ENCODE measurements at places on chromosomes 1 and 21.

- DNase-seq, result no peak
These were observed 66.7 kb downstream of the TEX35 start for GRCh38 chr1:178579562-178579961.

DNA sequence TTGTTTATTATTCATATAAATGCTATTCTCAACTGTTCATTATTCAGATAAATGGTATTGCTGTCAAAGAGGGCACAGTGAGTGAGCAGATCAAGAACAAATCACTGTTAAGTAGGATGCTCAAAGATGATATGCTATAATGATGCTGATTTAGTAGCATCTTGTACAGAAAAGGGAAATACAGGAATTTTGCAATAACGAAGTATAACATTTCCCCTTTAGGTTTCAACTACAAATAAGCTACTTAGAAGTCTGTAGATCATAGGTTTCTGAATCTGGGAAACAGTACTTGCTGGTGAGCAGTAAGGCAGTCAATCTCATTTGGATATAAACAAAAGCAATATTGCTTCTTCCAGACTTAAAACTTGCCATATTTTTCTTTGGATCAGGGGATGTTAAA lies 27.3 kb upstream of the RCOR3 start:
- DNase-seq, result no peak

- DNase-seq, result no peak
These were observed 21.4 kb downstream of the WNT4 start for GRCh38 chr1:22121421-22121911.

DNA sequence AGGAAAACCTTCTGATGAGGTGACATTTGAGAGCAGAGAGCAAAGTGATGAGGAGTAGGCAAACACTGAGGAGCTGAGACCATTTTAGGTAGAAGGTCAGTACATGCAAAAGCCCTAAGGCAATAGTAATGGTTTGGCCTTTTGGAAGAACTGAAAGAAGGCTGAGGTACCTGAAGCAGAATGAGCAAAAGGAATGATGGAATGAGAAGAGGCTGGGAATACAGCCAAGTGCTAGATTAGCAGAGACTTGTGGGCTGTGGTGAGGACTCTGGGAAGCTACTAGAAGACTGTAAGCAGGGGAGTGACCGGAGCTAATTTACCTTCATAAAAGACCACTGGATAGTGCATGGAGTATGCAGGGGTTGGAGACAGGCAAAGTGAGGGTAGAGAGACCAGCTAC lies 77.9 kb downstream of the GFI1 start:
- DNase-seq, result no peak

DNA sequence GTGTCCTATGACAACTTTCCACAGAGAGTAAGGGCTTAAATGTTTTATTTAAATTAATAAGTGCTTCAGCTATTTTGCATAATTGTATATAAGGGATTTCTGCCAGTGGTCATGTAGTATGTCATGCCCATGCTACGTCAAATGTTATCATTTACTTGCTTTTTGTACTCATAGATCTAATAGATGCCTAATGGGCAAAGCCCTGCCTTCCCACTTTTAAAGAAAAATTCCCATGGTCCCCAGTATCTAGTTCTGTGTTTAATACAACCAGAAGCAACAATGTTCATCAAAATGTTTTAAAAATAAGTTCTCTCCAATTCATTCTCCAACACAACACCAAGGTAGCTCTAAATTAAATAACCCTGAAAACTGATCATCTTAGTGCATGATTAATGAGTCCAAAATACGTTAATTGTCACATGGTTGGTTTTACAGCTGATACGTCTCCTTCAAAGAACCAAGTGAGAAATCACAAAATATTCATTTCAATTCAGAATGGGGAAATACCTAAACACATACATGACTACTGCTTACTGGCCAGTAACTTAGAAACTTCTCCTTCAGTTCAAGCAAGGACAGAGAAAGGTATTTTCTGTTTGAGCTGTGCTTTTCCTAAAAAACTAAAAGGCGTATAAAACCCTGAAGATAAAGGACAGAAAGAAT lies 49.1 kb upstream of the SDC3 start:
- DNase-seq, result no peak

DNA sequence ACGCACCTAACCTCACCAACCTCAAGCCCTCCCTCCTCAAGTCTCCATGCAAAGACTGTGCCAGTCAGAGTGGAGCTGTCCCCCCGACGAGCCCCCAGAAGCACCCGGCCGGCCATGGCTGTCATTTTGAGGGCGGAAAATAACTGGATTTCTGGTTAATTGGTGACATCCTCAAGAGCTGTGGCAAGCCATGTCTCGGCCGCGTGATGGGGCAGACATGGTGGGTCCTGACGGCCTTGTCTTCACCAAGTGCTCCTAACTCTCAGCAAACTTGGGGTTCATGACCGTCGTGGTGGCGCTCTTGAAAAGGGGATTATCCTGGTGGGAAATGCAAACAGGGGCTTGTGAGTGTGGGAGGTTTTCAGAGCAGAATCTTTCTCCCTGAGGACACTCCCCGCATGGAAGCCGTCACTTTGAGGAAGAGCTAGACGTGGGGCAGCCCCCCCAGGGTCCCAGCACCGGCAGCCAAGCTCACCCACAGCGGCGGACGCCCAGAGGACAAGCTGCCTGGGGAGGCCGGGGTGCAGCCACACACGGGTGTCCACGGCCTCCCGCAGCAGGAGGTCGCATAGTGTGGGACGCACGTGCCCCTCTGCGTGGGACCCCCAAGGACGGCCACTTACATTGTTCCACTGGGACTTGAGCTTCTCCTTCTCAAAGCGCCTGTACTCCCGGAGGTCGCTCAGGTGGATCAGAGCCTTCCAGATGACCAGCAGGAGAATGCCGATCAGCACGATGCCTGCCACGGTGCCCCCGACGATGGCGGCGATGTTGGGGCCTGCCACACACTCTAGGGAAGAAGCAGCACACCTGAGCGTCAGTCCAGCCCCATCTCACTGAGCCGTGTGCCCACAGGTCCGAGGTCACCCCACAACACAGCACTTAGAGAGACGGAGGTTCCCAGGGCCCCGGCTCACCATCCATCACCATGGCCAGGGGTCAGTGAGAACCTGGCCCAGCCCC lies 12.9 kb upstream of the PTTG1IP start:
- DNase-seq, result no peak

DNA sequence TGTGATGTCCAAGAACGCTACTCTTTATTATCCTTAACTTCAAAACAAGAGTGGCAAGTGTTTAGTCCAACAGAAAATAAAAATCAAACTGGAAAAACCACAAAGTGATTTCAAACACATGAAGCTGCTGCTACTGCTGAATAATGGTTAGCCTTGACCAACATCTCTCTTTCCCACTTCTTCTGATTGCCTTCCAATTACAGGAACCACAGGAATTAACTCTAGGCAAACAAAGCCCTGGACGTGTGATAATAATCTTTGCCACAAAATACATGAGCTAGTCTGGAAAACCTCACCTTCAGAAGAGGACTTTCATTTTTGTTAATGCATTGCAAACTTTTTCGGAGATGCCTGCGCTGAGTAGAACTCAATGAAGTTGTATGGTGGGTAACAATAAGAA lies 48.6 kb upstream of the COL11A1 start:
- DNase-seq, result no peak

DNA sequence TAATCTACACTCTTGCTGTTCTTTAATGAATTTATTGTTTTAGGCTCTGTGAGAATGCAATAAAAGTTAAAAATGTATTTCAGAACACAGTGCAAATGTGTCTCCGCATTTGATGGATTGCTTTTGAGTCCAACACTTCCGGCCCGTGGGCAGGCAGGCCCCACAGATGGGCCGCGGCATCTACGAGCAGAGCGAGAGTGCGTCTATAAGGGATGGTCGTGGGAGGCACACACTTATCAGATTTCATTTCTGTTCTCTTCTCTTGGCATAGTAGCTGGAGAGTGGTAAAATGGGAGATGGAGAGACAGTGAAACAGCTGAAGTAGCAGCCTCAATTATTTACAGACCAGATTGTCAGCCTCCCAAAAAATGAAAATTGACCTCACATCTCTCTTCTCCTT lies 134.2 kb downstream of the NAV1 start:
- no peak for DNase-seq

GRCh38 chr1:224431726-224432125 lies 2.9 kb downstream of the WDR26 start:
- no peak for DNase-seq

GRCh38 chr1:176880955-176881595 lies 283.4 kb downstream of the ASTN1 start:
- peak; percentile 67 for DNase-seq

DNA sequence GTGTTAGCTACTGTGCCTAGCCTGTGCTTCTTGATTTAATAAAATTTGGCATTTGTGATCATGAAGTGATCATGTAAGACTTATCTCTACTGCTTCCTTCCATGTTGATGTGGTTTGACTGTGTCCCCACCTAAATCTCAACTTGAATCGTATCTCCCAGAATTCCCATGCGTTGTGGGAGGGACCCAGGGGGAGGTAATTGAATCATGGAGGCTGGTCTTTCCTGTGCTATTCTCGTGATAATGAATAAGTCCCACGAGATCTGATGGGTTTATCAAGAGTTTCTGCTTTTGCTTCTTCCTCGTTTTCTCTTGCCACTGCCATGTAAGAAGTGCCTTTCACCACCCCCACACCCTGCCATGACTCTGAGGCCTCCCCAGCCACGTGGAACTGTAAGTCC lies at the start of gene OVAAL:
Gene OVAAL, plus strand, starts transcription at position 301 of the 400 bp plus-strand sequence.
- DNase-seq, result no peak

- no peak for DNase-seq
These were observed 23.0 kb downstream of the RNF2 start for GRCh38 chr1:185068341-185068740.

- no peak for DNase-seq
These were observed 78.0 kb downstream of the HLX start for GRCh38 chr1:220957233-220957605.

- peak; percentile 78 for DNase-seq
These were observed 8.8 kb downstream of the ZNF683 start for GRCh38 chr1:26363549-26364448.
